Stimulated activated CD8-positive, alpha-beta memory T cell treated with anti-CD3 and anti-CD28 coated beads, Interleukin-7, amount 100 ng/mL, for 1 hour (primary cell): ENCODE measurements at places on chromosomes 11 and 22.

DNA sequence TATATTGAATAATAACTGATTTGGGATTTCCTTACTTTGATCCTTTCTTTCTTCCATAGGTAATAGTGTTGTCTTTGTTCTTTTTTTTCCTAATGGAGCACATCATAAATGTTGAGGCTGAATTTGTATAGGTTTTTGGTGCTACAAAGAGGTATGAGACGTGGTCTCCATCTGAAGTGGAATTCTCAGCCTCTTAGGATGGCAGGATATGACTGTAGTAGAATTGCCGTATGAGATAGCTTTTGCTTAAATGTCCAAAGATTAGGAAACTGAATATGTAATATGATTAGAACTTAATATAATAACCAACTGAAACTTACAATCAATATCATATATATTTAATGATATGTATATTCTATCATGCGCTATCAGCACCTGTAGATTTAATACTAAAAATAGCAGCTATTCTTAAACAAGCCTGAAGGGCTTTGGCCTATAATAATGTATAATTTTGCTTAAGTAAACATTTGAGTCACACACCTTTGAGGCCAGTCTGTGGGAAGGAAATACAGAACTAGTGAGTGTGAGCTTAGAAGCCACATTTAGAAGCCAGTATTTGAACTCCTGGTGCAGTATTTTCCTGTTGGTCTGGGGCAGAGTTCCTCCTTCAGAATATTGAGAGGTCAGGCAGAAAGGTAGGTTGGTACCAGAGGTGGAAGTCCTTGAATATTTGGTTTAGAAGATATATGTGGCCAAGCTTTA is 62.6 kb downstream of the SWAP70 start:
- DNase-seq, result no peak

GRCh38 chr22:37631448-37632173 is 7.9 kb upstream of the SH3BP1 start:
- no peak for DNase-seq

GRCh38 chr22:40043081-40043480 is 48.3 kb downstream of the FAM83F start:
- DNase-seq, result no peak

- DNase-seq, result no peak
Measured at GRCh38 chr22:23527971-23528740, 51.9 kb downstream of the IGLL1 start.

- no peak for DNase-seq
Measured at GRCh38 chr11:115390441-115390840, 113.8 kb downstream of the CADM1 start.

GRCh38 chr11:92753161-92753560 is 216.3 kb upstream of the MTNR1B start:
- DNase-seq, result no peak

DNA sequence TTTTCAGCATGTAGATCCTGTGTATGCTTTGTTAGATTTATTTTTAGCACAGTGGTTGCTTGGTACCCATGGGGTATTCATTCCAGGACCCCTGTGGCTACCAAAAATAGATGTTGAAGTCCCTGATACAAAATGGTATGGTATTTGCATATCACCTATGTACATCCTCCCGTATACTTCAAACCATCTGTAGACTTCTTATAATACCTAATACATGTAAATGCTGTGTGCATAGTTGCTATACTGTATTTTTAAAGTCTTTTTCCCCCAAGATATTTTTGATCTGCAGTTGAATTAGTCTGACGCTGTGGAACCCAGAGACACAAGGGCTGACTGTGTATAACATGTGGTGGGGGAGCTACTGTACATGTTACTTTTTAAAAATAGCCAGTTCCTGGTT is 101.1 kb downstream of the ATXN10 start:
- DNase-seq, result no peak
